Esophagus squamous epithelium (tissue), 5 donors: ENCODE measurements at places on chromosomes 13 and 19.

DNA sequence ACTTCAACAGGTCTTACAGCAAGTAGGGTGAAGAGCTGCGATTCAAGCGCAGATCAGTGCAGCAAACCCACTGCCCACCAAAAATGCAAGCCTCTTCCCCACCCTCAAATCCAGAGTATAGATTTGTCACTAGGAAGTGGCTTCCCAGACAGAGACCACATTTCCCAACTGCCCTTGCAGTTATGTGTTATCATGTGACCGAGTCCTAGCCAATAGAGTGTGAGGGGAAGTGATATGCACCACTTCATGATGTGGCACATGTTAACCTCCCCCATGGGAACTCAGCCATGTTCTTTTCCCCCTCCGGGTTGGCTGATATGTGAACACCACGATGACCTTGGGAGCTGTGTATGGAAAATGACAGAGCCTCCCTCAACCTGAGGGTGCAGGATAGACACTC is 50.8 kb downstream of the MBD3L2B start:
- DNase-seq = no peak

GRCh38 chr19:48603449-48603848 is 3.1 kb upstream of the SPACA4 start:
- no peak for DNase-seq

DNA sequence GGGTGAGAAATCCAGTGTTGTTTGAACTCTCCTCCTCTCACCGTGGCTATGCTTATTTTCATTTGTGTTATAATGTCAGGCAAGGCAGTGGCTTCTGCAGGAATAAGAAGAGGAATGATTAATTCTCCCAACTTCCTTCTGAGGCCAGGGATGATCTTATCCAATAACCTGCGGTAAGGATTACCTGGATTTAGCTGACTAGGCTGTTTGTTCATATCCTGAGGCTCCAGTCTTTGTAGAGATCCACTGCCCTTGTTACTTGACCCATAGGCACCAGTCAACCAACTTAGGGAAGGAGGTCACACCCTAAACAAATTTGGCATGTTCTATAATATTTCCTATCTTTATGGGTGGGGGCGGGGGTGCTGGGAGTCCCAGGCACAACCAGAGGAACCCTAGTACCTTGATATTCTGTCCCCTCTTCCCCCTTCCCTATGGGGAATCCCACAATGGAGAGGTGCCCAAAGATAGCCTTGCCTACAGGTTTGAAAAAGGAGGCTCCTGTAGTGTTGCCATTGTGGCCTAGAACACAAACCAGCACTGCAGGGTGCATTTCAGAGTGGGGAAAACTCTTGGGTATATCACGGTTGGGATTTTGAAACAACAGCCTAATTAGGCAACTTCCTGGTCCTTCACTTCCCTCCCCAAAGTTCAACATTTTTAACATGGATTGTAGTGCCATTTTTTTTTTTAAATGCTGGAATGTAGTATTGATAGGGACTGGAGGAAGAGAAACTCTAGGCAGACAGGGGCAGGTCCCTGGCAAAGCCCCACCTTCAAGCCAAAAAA is 977.5 kb upstream of the SPRY2 start:
- no peak for DNase-seq

GRCh38 chr13:99686157-99686572 is 184.9 kb downstream of the TM9SF2 start:
- no peak for DNase-seq

- DNase-seq = no peak
Observed at GRCh38 chr19:45385392-45386221, 15.2 kb upstream of the ERCC2 start.

DNA sequence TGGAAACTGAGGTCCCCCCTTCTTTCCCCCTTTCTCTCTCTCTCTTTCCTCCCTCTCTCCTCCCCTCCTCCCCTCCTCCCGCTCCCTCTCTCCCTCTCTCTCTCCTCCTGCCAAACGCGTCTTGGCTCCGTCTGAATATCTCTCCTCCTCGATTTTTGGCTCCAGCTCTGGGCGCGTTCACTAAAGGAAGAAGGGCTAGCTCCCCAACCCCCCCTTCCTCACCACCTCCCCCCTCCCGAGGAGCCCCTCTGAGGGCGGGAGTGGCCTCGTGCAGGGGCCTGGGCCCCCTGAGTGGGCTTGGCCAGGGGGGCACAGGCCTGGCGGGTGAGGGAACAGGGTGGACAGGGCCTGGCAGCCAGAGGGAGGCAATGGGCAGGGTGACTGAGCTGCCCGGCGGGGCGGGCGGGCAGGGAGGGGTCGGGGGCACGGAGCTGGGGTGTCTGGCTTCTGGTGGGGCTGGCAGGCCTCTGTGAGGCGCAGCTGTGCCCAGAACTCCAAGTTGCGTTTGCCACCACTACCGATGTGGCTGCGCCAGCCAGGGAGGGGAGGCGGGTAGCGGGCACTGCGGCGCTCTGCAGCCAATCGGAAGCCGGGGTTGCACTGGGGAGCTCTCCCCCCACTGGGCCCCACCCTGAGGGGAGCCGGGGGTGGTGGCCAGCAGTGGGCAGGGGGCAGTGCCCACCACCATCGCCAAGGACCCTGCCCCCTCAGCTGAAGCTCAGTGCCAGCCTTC is 7.1 kb downstream of the NFIX start:
- no peak for DNase-seq

DNA sequence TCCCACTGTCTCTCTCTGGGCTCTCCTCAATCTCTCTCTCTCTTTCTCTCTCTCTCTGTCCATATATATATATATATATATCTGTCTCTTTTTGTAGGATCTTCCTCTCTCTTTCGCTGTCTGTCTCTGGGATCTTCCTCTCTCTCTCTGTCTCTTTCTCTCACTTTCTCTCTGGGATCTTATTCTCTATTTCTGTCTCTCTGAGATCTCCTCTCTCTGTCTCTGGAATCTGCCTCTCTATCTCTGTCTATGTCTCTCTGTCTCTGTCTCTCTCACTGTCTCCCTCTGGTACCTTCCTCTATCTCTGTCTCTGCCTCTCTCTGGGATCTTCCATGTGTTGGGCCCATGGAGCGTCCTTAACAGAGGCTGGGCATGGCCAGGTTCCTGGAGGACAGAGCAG is 3.4 kb downstream of the ATP1A3 start:
- DNase-seq = no peak

DNA sequence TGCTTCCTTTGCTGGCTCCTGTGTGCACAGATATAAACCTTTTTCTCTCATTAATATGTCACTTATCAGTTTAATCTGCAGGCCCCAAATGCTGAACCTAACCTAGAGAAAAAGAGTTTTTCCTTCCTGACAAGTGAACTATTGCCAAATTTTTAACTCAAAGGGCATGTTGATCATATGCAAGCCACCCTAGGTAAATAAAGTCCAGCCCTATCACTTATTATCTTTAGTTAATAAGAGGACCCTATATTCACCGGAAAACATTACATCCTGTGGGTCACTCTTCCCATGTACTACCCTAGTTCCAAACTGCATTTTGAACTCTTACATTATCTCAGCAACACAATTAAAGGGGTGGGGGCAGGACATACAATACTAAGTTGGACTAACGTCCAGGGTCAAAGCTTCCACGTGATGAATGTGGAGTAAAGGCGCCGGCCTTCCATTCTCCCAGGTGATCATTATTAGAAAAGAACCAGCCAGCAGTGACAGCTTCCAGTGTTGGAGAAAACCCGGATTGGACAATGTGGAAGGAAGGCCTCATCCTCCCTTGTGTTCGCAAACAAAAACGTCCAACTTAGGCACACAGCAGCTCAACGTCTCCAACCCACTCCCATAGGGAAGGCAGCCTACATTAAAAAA is 86.6 kb downstream of the STK24 start:
- no peak for DNase-seq

GRCh38 chr19:14409146-14410023 is 9.8 kb downstream of the DDX39A start:
- DNase-seq = no peak

DNA sequence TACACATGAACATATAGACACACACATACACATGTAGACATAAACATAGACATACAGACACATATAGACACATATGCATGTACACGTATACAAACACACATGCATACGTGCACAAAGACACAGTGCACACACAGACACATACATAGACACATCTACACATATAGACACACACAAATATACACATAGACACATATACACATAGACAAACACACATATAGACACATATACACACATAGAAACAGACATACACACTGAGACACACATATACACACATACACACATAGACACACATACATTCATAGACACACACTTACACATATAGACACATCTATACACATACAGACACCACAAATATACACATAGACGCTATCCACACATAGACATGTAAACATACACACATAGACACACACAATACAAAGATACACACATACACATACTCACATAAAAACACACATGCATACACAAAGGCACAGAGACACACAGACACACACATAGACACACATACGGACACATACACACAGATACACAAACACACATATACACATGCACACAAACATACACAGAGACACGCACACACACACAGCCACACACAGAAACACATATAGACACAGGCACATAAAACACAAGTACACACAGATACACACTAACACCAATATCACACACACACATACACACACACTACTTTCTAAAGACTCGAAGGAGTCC is 254.0 kb downstream of the TSHZ3 start:
- DNase-seq = no peak

DNA sequence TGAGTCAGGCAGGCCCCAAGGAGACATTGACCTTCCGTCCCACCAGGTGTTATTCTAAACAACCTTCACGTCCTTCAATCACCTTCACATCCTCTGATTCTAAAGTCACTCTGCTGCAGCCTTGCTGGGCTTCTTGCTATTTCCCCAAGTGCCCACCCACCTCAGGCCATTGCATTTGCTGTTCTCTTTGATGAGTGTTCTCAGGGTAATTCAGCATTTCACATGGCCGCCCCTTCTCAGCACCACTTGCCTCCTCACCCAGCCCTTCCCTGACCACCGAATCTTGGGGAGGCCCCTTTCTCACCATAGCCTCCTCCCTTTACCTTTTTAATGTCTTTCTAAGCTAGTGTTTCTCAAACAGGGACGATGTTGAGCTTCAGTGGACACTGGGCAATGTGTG is 4.6 kb downstream of the ZNF805 start:
- no peak for DNase-seq

GRCh38 chr19:30283556-30283955 is 88.6 kb upstream of the ZNF536 start:
- no peak for DNase-seq
